ENCODE measurements at places on chromosomes 12 and 14. TPM values are rescaled to one million over a fixed set of nuclear protein-coding genes. Genes with fewer than 3 reads are reported as not detected.

HOXC10 gene
- polyA plus RNA-seq: not detected

- no peak for DNase-seq
Measured at GRCh38 chr12:82862069-82862841, 175.5 kb downstream of the TMTC2 start.

GRCh38 chr12:93846936-93847516 is 169.9 kb downstream of the CRADD start:
- DNase-seq: no peak

- no peak for DNase-seq
Measured at GRCh38 chr12:30364822-30365221, 330.8 kb downstream of the IPO8 start.

TAS2R20 gene
- not detected for polyA plus RNA-seq

DNA sequence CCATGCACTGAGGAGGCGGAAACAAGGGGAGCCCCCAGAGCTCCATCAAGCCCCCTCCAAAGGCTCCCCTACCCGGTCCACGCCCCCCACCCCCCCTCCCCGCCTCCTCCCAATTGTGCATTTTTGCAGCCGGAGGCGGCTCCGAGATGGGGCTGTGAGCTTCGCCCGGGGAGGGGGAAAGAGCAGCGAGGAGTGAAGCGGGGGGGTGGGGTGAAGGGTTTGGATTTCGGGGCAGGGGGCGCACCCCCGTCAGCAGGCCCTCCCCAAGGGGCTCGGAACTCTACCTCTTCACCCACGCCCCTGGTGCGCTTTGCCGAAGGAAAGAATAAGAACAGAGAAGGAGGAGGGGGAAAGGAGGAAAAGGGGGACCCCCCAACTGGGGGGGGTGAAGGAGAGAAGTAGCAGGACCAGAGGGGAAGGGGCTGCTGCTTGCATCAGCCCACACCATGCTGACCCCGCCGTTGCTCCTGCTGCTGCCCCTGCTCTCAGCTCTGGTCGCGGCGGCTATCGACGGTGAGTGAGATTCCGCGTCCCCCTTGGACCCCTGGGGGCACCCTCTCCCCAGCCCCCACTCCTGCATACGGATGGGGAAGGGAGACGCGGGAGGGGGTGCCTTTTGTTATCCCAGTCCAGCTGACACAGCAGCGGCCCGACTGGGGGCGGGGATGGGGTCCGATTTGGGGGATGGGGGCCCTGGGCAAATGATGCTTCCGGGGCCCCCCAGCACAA is 400 bp downstream of the LRP1 start:
- DNase-seq: no peak

BIN2 gene
- polyA plus RNA-seq: 183 TPM

DNA sequence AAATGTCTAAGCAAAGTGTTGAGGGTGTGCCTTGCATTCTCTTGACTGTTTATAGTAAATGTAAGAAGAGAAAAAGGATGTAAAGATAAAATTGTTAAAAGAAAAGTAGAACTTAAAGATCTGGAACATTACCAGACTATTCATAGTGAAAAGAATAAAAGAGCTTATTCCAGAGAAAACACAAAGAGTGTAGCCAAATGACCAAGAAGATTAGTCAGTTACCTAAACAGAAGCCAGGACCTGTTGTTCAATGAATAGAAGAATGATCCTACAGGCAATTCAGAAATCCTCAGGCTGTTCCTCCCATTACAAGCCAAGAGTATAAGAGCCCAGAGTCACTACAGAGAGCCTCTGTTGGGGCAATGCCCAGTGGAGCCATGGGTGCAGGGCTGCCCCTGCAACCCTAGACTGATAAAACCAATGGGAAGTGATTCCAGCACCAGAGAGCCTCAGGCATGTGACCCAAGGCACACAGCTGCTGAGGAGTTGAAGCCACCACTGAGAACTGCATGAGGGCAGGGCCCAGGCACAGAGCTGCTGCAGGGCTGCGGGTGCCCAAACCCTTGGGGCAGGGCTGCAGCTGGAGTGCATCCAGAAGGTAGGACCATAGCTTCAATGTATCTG is 91.1 kb upstream of the SLC38A4 start:
- DNase-seq: no peak

DNA sequence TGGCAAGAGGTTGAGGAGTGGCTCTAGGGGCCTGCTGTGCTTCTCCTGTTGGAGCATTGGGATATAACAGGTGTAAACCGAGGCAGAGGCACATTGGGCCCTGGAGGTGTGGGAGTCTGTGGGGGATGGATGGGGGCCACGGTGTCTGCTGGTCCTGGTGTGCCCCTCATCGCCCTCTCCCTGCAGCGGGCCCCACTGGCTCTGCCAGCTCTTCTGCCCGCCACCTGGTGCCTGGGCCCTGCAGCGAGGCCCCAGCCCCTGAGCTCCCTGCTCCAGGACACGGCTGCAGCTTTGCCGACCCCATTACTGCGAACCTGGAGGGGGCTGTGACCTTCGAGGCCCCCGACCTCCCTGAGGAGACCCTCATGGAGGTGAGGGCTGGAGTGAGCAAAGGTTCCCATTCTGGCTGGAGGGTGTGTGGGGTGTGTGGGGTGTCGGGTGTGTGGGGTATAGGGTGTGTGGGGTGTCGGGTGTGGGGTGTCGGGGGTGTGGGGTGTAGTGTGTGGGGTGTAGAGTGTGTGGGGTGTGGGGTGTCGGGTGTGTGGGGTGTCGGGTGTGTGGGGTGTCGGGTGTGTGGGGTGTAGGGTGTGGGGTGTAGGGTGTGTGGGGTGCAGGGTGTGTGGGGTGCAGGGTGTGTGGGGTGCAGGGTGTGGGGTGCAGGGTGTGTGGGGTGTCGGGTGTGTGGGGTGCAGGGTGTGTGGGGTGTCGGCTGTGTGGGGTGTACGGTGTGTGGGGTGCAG is 10.6 kb upstream of the PUS1 start:
- DNase-seq: no peak

DNA sequence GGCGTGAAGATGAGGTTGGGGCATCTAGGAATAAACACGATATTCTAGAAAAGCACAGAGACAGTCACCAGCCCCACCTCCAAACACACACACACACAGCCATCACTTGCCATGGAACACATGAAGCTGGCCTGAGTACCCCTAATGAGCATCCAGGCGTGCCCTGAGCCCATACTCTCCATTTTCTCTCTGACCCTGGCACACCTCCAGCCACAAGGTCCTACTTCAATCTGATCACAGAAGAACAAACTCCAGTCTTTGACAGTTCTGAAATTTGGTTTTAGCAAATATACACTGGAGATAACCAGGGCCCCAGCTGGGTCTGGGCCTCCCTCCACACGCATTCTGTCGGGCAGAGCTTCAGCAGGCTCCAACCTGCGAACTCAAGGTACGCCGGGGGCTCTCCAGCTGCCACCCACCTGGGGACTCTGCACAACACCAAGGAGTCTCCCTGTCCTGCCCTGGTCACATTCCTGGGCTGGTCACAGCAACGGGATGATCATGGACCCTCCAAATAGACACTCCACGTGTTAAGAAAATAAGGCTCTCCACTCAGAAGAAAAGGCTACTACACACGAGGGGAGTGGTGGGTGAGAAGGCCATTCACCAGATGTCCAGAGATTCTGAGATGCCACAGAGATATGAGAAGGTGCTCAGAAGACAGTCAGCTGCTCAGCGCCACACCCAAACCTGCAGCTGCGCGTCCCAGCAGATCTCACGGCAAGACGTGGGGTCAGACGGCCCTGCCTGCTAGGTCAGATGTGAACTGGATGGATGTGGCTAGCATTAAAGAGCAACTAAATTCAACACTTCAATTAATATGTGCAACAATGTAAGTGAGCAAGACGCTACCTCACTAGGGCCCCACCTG is 57.0 kb upstream of the PNMA1 start:
- no peak for DNase-seq

GRCh38 chr14:104705340-104706047 is 16.1 kb downstream of the INF2 start:
- no peak for DNase-seq
